ENCODE measurements at places on chromosomes 16 and 17.

DNA sequence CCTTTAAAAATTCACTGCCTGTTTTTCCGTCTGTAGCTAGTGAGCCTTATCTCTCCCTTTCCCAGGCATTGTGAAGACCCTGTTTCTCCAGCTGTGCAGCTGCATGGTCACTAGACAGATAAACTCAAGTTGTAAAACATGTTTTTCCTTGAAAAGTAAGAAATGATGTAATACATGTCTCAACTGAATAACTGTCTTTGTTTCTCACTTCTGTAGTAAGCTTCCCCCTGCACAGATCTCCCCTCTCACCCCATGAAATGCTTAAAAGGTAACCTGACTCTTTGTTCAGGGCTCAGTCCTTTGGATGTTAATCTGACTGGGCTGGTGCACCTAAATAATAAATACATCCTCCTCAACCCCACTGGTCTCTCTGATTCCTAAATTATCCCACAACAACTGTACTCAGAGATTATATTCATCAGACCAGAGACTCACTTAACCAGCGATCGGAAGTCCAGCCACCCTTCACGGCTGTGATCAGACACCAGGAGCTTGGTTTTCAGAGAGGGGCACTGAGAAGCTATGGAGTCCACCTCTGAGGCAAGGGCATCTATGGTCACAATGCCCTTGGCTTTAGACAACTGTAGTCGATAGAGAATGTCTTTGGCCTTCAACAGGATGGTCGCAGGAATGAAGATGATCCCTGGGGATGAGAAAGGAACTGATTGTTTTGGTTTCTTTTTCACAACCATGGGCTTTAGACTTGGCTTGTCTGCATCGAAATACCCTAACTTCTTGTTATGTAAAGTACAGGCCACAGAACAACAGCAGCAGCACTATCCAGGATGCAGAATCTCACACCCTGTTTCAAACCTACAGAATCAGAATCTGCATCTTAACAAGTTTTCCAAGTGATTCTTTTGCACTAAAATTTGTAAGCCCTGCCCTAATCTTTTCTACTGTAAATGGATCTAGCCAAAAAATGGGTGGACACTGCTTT, 15.4 kb downstream of the ACSM1 start:
- no peak for DNase-seq

GRCh38 chr17:65704731-65705130, 143.3 kb upstream of the AXIN2 start:
- no peak for DNase-seq

- DNase-seq, result no peak
Observed at GRCh38 chr16:2813771-2814221, 3.2 kb upstream of the PRSS21 start.

DNA sequence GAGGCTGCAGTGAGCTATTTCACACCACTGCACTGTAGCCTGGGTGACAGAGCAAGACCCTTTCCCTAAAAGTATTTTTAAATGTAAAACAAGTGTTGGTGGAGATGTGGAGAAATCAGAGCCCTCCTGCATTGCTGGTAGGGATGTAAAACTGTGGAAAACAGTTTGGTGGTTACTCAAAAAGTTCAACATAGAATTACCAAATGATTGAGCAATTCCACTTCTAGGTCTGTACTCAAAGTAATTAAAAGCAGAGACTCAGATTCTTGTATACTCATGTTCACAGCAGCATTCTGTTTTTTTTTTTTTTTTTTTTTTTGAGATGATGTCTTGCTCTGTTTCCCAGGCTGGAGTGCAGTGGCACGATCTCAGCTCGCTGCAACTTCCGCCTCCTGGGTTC, 141.8 kb downstream of the PITPNC1 start:
- DNase-seq, result no peak

- DNase-seq, result no peak
Observed at GRCh38 chr17:79954281-79955166, 81.1 kb downstream of the TBC1D16 start.

DNA sequence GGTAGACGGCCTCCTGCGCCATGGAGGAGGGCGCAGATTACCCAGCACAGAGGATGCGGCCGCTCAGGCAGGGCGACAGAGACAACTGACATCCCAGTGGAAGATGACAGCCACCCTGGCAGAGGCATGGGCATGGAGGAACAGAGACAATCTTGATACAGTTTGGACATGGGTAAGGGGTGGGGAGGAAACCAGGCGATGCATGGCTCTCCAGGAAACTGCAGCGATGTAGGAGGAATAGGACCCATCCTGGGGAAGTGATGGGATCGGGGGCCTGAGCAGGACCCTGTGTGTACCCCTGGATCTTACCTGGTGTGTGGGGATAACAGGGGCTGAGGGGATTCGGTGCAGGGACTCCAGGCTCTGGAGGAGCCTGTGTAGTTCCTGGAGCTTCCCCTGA, 4.6 kb downstream of the OSBPL7 start:
- no peak for DNase-seq

DNA sequence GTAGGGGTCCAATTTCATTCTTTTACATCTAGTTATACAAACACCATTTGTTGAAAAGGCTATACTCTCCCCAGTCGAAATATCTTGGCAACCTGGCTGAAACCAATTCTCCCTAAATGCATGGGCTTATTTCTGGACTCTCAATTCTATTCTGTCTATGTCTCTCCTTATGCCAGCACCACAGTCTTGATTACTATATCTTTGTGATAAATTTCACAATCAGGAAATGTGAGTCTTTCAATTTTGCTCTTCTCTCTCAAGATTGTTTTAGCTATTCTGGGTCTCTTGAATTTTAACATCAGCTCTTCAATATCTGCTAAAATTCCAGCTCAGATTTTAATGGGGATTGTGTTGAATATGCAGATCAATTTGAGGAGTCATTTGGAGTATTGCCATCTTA, 5.9 kb upstream of the TRIM25 start:
- DNase-seq, result no peak

DNA sequence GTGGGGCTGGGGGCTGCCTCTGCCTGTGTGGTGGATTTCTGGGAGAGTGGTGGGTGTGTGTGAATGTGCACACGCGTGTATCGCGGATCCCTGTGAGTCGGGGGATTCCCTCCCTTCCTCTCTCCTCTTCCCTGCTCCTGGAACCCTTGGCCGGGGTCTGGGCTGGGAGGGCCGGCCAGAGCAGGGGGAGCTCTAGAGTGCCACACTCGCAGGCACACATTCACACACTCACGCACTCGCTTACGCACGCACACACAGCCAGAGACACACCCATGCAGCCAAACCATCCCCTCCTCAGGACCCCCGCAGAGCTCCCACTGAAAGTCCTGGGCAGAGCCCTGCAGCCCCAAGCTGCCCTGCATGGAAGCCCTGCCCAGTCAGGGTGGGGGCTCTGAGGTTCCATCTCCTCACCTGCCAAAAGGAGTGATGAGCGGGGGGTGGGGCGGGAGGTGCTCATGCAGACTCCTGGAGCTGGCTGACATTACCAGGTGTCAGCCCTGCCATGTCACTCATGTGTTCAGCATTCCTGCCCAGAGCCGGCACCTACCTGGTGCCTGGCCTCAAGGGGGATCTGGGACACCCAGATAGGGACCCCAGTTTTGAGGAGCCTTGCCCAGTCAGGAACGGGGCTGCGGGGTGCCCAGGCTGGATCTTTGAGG, 1.9 kb downstream of the NECAB2 start:
- no peak for DNase-seq

DNA sequence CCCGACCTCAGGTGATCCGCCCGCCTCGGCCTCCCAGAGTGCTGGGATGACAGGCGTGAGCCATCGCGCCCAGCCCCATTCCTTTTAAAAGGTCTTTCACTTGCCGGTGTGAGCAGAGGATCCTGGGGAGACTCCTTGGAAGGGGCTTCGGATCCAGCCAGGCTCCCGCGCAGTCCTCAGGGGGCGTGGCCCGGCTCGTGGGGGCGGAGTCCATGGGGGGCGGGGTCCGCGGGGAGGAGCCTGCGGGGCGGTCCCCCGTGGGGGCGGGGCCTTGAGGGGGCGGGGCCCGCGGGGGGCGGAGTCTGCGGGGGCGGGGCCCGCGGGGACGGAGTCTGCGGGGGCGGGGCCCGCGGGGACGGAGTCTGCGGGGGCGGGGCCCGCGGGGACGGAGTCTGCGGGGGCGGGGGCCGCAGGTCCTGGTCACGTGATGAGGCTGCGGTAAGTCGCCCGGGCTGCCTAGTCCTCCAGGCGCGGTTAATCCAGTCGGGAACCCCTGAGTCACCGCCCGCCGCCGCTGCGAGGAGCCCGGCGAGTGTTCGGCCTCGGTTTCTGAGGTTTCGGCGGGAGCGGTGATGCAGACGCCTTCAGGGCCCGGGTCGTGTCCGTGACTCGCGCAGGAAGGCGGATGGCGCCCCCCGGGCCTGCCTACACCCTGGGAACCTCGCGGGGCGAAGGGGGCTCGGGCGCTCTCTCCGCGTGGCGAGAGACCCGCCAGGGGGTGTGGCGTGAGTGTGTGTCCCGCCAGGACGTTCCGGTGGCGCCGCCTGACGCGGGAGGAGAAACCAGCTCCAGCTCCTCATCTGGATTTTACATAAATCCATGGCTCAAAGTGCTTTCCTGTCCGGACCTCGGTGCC, 23.6 kb upstream of the ABR start:
- DNase-seq, result no peak

DNA sequence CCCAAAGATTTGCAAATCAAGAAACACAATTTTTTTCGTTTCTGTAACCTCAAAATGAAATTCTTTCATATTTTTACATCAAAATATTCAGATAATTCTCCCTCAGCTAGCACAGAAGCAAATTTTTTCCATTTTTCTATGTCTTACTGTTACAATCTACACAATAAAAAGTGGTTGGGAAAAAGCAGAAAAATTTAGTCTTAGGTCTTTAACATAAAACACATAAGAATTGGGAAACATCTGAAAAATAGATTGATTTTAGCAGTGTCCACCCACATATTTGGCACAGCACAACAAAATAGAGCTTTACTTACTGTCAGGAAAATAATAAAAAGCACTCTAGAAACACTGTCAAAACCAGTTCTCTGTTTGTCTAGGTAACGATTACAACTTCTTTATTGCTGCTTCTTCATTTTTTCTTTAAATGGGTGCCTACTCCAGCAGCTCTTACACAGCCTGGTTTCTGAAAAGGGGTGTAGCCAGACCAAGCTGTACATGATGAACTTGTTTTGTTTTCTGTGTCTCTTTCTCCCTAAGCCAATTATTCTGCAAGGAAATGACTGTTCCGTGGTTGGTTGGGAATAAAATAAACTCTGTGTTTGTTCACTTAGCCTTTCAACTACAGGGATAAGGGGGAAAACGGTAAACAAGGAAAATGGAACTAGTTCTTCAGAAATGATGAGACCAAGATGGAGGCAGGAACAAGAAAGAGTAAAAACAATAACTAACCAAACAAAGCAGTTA, at the start of gene ABCA6:
Gene ABCA6, minus strand, starts transcription at position 465 of the 744 bp plus-strand sequence. CDS start 1,192 bp downstream, outside the sequence.
- no peak for DNase-seq

- no peak for DNase-seq
Observed at GRCh38 chr16:78396046-78396445, 296.6 kb downstream of the WWOX start.

- no peak for DNase-seq
Observed at GRCh38 chr16:73670836-73671820, 623.2 kb upstream of the ZFHX3 start.

DNA sequence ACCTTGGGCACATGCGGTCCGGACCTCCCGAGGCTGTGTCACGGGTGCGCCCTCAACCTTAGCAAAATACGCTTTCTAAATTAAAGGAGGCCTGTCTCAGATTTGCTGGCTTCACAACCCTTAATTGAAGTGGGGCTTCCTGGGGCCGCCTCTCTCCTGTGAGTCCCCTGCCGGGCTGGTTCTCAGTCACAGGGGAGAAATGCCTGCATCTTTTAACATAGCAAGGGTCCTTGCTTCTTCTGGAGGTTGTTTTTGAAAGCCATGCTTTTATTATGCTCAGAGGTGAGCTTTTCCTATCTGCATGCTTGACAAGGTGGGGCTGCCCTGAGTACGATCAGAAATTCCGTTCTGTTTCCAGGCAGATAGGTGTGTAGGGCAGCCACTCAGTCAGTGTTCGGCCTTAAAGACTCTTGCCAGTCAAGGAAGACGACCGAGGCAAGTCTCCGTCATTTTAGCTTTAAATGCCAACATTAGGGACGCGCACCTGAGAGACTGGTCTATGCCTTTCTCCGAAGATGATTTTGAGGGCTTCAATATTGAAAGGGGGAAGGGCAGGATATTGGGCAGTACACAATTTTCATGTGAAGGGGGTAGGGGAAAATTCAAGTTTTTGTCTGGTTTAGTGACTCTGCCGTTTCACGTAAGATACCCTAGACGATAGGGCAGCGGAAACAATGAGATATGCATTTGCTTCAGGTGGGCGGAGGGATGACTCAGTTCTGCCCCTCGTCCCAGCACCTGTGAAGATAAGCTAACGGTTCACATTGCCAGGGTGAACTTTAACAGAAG, 5.5 kb upstream of the SLC7A5 start:
- no peak for DNase-seq

DNA sequence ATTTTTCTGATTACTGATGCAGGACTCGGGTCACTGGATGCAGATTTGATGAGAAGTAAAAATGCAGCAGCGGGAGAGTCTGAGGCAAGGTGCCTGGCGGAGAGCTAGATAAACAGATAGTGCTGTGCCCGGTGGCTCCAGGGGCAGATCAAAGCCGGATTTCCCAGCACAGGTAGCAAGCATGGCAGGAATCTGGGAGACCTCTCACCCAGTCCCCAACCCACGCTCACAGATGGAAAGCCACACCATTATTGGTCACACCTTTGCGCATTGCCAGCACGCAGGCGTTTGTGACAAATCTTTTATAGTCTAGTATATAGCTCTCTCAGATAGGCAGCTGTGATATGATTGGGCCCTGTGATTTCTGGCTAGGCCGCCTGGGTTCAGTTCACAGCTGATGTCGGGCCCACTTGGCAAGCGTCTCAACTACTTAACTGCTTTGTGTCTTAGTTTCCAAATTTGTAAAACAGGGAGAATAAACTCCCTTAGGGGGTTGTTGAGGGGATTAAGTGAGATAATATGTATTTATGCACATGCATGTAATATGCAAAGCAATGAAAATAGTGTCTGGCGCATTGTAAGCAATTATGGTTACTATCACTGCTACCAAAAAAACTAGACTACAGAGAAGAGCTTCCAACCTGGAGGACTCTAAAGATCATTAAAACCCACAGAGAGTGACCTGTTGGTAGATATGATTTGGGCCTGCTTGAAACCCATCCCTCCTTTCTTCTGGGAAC, 42.0 kb upstream of the NFAT5 start:
- DNase-seq, result no peak

- no peak for DNase-seq
Observed at GRCh38 chr16:86616906-86617305, 38.6 kb downstream of the FOXL1 start.

- DNase-seq, result no peak
Observed at GRCh38 chr16:54512467-54512995, 225.9 kb upstream of the IRX3 start.

GRCh38 chr17:75664099-75664549, 2.8 kb downstream of the RECQL5 start:
- no peak for DNase-seq

DNA sequence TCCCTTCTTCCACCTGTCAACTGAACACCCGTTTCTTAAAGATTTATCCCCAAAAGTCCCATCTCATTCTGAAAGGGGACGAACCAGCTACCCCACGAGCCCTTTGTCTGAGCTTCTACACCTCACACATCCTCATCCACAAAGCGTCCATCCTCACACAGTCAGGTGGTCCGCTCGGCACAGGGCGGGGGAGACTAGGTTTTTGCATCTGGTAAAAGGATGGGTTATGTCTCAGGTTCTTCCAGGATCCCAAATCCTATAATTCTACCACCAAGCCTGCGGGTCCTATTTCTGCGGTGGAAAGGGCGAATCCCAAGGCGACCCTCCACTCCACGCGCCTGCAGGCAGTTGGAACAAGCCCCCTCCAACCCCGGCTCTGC, 458 bp downstream of the GFOD2 start:
- DNase-seq, result no peak

All from vagina (tissue), 2 donors.